ENCODE measurements at places on chromosomes 12 and 14. TPM values are rescaled to one million over a fixed set of nuclear protein-coding genes. Genes with fewer than 3 reads are reported as not detected.

The REP15 gene
- 5.1 TPM for total RNA-seq

The CCDC175 gene
- total RNA-seq: 1.0 TPM

The FGD6 gene
- 22.9 TPM for total RNA-seq

The RIMBP2 gene
- 0.27 TPM for total RNA-seq

The TAS2R7 gene
- total RNA-seq: not detected

- no peak for DNase-seq
Observed at GRCh38 chr12:81221681-81222080, 143.8 kb downstream of the ACSS3 start.

DNA sequence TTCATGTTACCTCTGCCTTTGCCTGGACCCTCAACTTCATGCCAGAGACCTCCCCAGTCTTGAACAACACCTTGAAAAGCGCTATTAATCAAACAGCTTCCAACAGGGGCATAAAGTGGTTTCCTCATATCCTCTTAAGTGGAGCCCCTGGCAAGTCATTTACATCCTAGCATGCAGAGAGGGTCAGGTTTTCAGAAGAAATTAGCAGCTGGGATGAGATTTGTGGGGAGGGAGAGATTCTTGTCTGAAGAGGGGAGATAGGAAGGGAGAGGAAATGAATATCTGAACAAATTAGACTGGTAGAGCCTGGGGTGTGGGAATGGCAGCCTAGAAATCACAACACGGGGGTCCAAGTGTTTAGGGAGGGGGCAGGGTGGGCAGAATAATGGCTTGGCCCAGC is 45.6 kb downstream of the CALM1 start:
- no peak for DNase-seq

DNA sequence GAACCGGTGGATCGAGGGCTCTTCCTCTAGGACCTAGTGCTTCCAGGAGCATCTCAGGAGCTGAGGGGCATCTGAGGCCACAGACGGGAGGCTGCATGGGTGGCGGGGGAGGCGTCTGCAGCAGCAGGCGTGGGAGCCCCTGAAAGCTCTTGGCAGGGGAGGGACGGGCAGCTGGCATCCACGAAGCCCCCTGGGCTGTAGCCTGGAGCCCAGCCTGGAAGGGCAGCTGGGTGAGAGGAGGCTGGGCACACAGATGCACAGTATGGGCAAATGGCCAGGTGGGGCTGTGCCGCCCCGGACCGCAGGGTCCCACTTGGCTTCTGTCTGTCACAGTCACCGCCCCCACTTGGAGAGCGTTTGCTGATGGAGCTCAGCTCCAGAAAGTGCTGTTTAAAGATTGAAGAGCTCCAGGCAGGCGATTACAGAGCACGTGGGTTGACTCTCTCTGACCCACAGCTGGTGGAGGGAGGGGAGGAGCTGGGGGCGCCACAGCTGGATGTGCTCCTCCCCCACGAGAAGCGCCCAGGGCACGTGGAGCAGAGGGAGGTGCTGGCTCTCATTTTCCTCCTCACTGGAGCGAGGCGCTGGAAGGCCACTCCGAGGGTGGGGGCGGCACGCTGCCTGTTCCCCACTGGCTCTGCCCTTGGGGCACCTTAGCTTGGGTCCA is 155.0 kb upstream of the C14orf180 start:
- no peak for DNase-seq

DNA sequence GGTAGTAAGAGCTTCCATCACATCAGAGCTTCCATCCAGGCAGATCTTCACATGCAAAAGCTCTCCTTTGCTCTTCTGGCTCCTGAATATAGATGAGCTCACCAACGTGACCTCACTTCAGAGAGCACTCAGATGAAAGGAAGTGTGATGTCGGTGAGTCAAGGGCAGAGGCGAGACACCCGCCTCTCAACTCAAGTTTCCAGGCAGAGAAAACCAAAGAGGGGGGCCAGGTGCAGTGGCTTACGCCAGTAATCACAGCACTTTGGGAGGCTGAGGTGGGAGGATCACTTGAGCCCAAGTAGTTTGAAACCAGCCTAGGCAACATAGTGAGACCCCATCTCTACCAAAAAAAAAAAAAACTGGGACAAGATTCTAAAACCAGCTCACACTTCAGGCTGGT is 126.9 kb downstream of the DUSP6 start:
- DNase-seq: peak; percentile 46

DNA sequence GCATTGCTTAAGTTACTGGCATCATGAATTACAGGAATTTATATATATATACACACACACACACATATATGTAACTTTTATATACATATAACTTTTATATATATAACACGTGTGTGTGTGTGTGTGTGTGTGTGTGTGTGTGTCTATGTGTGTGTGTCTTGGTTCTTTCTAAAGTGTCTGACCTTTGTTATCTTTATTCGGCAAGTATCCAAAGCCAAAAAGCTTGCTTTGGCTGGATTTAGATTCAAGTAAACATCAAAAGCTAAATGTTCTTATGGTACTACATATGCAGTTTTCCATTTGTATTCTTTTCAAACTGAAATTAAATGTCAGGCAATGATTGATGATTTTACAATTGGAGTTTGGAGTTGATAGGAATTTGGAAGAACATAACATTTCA is 69.9 kb downstream of the SLC16A7 start:
- DNase-seq: no peak

GRCh38 chr14:68231898-68232297 is 412.3 kb downstream of the RAD51B start:
- no peak for DNase-seq

GRCh38 chr14:104224131-104224505 is 85.7 kb downstream of the KIF26A start:
- no peak for DNase-seq

DNA sequence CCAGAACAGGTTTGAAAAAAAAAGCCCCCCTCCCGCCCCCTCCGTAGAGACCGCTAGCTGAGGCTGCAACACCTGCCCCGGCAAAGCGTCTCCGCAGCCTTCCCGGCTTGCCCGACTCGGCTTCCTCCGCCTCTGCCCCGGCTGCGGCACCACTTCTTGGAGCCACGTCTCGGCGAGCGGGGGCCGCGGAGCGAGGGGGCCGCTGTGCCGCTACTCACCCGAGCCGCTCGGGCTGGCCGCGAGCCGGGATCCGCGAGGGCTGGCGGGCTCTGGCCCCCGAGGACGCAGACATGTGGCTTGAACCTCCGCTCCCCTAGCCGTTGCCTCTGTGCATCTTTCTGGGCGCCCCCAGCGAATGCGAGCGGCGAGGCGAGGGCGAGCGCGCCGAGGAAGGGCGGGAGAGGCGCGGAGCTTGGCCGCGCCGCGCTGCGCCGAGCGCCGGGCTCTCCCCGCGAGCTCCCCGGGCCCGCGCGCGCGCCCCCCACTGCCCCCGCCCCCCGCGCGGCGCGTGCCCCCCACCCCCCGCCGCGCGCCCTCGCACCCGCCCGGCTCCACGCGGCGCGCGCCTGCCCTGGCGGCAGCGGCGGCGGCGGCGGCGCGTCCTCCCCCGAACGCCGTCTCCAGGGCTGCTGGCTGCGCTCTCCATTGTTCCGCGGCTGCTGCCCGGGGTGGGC is 249.5 kb downstream of the APAF1 start:
- no peak for DNase-seq

GRCh38 chr14:80621701-80622100 is 319.8 kb downstream of the CEP128 start:
- no peak for DNase-seq

GRCh38 chr12:87920139-87920538 is 109.1 kb downstream of the C12orf50 start:
- no peak for DNase-seq

GRCh38 chr12:93745286-93745685 is 68.1 kb downstream of the CRADD start:
- DNase-seq: no peak

All from lower lobe of right lung (tissue), 2 donors.